Erythroblast (primary cell): ENCODE measurements at places on chromosomes 3 and 15.

DNA sequence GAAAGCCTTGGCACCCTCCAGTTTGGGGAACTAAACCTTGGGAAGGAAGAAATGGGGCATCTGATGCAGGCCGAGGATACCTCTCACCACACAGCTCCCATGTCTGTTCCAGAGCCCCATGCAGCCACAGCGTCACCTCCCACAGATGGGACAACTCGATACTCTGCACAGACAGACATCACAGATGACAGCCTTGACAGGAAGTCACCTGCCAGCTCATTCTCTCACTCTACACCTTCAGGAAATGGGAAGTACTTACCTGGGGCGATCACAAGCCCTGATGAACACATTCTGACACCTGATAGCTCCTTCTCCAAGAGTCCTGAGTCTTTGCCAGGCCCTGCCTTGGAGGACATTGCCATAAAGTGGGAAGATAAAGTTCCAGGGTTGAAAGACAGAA, 7.7 kb downstream of the MAP1A start:
- DNase-seq = no peak

DNA sequence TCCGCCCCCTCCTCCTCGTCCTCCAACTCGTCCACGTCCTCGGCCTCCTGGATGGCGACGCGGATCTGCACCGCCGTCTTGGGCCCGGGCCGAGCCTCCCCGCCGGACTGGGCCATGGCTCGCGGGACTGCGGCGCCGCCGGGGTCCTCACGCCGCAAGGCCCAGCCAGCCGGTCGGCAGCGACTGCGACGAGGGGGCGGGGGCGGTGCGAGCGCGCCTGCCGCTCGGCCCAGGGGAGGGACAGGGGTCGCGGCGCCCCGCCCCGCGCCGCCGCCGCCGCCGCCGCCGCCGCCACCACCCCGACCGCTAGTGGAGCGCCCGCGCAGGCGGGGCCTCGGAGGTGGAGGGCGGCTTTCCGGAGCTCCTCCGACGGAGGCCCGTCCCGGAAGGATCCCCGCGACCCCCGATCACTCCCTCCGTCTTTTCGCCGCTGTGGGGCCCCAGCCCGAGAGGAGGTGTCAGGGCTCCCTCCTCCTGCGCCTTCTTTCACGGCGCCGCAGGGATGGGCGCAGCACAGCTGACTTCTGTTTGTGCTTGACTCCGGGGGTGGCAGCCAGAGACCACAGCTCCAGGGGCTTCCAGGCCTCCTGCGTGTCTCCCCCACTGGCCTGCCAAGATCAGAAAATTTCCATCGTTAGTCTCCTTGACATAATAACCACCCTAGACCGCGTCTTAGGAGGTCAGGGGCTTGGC, at the start of gene LARP6:
TSS of gene LARP6 (minus strand) at position 185 of the 693 bp plus-strand sequence. CDS start at position 116, 69 bp downstream.
- DNase-seq = no peak

DNA sequence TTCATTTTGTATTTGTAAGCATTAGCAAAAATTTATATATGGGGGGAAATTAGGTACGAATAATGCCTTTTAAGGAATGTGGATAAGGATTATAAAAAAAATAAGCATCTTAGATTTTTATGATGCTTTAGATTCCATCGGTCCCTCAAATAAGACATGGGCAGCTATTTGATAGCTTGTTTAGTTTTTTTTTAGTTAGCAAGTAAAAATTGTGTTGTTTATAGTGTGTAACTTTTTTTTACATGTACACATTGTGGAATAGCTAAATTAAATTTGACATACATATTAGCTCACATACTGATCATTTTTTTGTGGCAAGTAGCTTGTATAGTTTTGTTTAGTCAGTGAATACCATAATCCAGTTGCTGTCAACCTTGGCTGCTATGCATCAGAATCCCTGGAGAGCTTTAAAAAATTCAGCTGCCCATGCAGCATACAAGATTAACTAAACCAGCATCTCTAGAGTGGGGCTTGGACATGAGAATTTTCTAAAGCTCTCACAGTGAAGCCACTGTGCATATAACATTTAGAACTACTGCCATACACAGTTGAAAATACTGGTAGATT, 53.9 kb downstream of the TMOD3 start:
- no peak for DNase-seq

GRCh38 chr3:105375750-105376511, 9.2 kb downstream of the ALCAM start:
- DNase-seq = no peak

DNA sequence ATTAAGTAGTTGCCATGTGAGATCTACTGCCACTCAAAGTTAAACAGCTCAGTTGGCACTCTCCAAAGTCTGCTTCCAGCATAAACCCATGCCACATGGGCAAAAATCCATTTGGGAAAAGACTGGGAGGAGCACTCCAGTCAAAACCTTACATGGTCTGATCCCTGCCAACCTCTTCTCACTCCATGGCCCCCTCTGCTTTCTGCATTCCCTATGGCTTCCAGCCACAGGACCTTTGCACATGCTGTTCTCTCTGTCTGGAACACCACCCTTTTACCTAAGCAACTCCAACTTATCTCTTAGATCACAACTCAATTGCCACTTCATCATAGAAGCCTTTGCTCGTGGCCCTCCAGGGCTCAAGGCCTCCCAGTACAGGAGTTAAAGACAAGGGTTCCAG, 70.4 kb upstream of the WNT5A start:
- DNase-seq = no peak

- DNase-seq = no peak
Observed at GRCh38 chr3:156455839-156456238, 99.1 kb downstream of the SSR3 start.

GRCh38 chr15:70323111-70323851, 225.6 kb upstream of the TLE3 start:
- no peak for DNase-seq

- no peak for DNase-seq
Observed at GRCh38 chr15:97461226-97461625, 499.3 kb upstream of the ARRDC4 start.

DNA sequence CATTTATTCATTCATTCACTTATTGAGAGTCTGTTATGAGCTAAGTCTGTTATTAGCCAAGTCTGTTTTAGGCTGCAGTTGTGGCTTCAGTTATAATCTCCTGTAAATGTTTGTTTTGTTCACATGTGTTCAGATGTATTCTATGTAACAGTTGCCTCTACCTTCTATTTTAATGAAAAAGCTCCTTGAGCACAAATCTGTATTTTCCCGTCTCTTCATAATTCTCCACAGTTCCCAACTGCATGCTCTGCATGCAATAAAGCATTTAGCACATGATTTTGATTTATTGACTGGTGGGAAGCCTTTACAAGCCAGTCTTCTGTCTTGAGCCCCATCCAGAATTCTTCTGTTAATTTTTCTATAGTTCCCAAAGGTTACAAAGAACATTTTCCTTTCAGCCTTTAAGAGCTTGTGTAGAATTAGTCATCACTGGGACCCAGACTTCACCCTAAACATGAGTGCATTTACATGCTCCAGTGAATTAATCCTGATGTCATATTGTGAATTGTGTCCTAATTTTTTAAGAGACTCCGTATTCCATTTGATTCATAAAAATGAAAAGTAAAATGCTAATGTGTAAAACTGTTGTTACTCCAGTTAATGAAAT, 122.3 kb upstream of the NR2E3 start:
- no peak for DNase-seq

GRCh38 chr3:85041562-85042055, 82.8 kb downstream of the CADM2 start:
- DNase-seq = no peak

DNA sequence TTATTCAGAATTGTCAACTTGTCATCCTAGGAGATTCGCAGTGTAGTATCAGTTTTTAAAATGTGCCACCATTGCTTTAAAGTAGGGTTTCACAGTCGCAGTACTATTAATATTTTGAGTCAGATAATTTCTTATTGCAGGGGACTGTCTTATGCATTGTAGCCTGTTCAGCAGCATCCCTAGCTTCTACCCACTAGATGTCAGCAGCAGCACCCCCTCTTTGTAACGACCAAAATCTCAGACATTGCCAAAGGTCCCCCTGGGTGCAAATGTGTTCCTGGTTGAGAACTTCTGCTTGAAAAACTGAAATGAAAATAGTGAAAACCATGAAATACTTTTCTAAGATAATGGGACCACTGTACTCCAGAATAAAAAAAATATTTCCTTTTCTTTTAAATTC, 474.8 kb downstream of the CNTN3 start:
- DNase-seq = no peak

GRCh38 chr15:101020451-101020850, 101.3 kb downstream of the LRRK1 start:
- DNase-seq = no peak

GRCh38 chr15:25933456-25934158, 70.5 kb upstream of the ATP10A start:
- DNase-seq = peak; percentile 5

DNA sequence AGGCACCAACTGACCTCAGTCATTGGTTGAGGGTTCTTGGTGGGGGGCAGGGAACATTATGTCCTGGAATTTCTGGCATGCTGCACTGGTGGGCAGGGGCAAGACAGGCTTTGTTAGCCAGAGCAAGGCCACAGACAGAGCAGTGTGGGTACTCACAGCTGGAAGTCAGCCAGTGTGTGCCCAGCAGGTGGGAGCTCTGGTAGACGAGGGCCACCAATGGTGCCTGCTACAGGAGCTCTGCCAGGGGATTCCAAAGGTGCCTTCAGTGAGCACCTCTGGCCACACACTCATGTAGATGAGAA, 31.3 kb downstream of the CYP8B1 start:
- DNase-seq = no peak

- no peak for DNase-seq
Observed at GRCh38 chr15:85785887-85786780, 8.6 kb downstream of the KLHL25 start.

- peak; percentile 65 for DNase-seq
Observed at GRCh38 chr3:151918253-151919029, 45.0 kb downstream of the SUCNR1 start.

- no peak for DNase-seq
Observed at GRCh38 chr3:185332026-185332735, 30.8 kb upstream of the MAP3K13 start.

- DNase-seq = peak; percentile 17
Observed at GRCh38 chr3:18559331-18559842, 134.2 kb upstream of the SATB1 start.

DNA sequence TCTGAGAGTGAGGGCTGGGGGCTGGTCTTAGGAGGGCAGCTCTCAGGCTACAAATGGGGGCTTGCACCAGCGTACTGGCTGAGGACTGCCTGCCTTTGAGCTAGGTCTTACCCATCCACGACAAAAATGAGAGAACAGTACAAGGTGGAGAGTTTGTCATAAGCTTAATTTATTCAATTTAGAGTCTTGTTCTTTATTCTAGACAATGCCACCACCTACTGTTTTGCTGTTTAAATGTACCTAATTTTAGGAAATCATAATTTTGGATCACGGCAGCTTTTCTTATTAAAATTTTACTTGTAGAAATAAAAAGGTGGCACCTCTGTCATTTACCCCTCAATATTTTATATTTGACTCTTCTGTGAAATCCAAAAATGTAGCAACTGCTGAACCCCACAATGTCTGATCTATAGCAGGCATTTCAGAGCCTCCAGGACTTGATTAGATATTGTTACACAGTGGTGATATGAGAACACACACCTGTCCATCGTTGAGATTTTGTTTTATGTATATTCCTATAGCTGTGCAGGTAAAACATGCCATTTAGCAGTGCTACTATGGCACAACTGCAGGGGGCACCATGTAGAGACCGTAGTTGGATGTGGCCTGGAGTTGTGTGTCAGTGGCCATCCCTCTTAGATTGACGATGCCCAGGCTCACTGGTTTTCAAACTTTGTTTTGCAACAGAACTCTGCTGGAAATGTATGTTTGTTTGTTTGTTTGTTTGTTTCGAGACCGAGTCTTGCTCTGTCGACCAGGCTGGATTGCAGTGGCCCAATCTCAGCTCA, 88.6 kb downstream of the SLCO3A1 start:
- DNase-seq = no peak

DNA sequence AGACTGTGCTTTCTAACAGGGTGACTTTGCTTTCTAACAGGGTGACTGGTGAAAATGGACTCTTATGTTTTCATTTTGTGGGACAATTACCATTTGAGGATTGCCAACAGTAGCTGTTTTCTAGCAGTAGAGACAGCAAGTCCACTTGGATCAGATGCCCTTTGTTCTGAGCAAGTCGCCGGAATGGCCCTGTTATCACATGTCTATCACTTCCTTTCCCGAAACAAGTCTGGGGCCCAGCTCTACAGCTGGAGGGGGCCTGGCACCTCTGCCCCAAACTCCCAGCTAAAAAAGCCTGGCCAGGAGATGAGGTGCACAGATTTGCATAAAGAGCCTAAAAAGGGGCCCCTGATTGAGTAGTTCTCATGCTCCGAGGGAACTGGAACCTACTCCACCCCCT, 44.6 kb downstream of the THBS1 start:
- no peak for DNase-seq

DNA sequence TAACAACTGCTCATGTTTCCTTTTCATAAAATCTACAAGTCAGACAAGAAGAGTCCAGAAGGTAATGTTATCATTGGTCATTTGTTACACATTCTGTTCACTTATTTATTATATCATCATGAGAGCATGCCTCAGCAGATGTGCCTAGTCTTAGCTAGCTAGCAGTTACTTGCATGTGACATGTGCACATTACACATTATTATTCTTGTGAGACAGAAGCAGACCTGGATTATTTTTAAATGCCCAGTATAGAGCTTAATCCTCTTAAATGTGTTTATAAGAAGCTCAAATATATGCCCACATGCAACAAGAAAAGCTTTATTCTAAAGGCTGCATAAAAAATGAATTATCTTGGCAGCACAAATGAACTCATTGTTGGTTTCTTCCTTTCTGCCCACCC, 12.6 kb downstream of the YEATS2 start:
- DNase-seq = no peak

DNA sequence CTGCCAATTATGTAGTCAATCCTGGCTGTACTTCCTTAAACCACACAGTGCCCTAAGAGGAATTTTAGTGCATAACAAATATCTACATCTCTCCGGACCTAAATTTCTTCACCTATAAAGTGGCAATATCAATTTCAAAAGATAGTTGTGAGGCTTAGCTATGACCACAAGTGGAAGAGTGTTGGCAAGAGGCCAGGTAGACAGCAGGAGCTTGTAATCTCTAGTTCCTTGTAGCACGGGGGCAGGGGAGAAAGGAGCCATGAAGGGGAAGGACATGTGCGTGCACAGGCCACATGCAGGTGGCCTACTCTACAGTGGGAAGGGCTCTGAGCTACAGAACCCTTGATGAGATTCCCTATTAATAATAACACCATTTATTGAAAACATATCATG, 269.7 kb downstream of the ABHD5 start:
- DNase-seq = no peak

DNA sequence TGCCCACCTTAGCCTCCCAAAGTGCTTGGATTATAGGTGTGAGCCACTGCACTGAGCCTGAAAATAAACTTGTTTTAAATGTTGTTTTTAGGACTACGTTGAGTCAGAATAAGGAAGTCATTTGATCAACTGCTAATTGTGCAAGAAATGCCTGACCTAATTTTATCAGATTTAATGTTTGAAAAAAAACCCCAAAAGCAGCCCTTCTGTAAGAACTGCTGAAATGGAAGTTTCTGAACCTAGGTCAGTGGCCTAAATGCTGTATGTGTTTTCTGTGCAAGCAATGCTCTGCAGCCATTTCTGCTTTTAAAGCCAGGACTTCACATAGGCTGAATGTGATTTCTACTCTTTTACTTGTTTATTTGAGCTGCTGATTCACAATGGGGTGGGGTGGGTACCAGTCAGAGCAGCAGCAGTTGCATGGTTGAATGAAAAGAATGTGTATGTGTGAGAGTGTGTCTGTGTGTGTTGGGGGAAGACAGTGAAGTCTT, 6.6 kb downstream of the GPX1 start:
- DNase-seq = no peak

GRCh38 chr3:116433552-116433951, 11.7 kb downstream of the LSAMP start:
- DNase-seq = no peak
